ENCODE measurements at places on chromosomes 6 and 20. TPM values are rescaled to one million over a fixed set of nuclear protein-coding genes. Genes with fewer than 3 reads are reported as not detected.

- H3K4me1 ChIP-seq = no peaks in the 10 kb centered on the region
- no peak overlapping the region for H3K4me3 ChIP-seq
These were observed 40.9 kb upstream of the B4GALT5 start for GRCh38 chr20:49754596-49754995.

- H3K27me3 ChIP-seq = no peaks in the 10 kb centered on the region
- peak overlapping the region; percentile 82 for H3K27ac ChIP-seq
- DNase-seq = no peak
- peaks cover 6% of the 10 kb centered on the region for H3K4me1 ChIP-seq
- peak overlapping the region; percentile 71 for H3K4me3 ChIP-seq
These were observed 764 bp downstream of the DNTTIP1 start for GRCh38 chr20:45792317-45793118.

DNA sequence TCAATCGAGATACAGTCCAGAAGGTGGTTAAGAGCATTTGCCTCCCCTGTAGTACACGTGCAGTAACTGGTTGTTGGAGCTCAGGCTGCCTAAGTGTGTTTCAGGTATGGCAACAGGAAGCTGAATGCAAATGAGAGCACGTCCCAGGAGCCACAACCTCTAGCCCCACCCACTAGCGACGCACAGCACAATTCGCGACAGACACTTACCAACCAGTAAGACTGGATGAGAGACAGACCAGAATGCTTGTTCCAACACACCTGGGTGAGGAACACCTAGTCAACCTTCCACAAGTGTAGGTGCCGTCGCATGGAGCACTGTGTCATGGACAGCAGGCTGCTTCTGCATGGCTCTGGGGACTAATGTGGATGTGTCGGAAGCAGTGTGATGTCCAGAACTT is 7.2 kb upstream of the SERPINB1 start:
- H3K4me1 ChIP-seq = peaks cover 20% of the 10 kb centered on the region
- no peaks in the 10 kb centered on the region for H3K36me3 ChIP-seq
- DNase-seq = no peak
- no peak overlapping the region for H3K4me3 ChIP-seq
- no peak overlapping the region for H3K27ac ChIP-seq

DNA sequence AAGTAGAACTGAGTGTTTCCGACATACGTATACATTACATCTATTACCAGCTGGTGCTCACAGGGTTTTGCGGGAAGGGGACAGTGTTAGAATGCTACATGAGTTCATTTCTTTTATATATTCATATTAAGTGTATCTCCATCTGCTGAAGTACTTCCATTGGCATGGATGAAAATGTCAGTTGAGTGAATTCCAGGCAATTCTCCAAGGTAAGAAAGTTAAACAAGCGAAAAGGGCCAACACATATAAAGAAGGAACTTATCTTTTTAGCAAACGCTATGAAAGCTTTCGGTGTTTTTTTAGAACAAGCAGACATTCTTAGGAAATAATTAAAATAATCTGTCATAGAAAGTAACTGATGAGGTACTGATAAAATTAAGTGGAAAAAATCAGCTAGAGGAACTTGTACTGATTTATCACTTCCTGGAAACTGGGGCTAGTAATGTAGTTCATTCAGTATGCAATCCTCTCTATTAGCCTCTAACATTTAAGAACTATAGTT is 34.6 kb downstream of the RNF146 start:
- DNase-seq = peak; percentile 65
- no peaks in the 10 kb centered on the region for H3K4me1 ChIP-seq
- H3K36me3 ChIP-seq = peaks cover 4% of the 10 kb centered on the region

- H3K27me3 ChIP-seq = peaks cover 5% of the 10 kb centered on the region
- no peak overlapping the region for H3K4me3 ChIP-seq
- H3K4me1 ChIP-seq = peaks cover 4% of the 10 kb centered on the region
These were observed 40.2 kb downstream of the PLAGL1 start for GRCh38 chr6:143967706-143968376.

DNA sequence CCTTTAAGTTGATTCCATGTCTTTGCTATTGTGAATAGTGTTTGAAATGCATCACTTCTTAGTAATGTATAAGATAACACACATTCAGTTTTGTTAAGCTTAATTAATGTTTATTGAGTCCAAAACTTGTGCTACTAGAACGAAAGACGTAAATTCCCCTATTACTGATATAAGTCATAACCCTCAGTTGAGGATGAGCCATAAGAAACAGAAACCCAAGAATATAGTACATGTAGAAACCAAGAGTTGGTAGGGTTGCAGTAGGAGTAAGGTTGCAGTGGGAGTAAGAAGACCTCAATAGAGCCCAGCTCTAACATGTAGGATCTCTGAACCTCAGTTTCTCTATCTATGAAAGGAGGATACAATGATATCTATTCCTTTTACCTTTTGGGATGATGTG is 19.3 kb downstream of the CITED2 start:
- H3K27me3 ChIP-seq = no peaks in the 10 kb centered on the region
- H3K4me3 ChIP-seq = no peak overlapping the region
- H3K4me1 ChIP-seq = no peaks in the 10 kb centered on the region

- no peaks in the 10 kb centered on the region for H3K27me3 ChIP-seq
- no peak overlapping the region for H3K4me3 ChIP-seq
- peaks cover 5% of the 10 kb centered on the region for H3K4me1 ChIP-seq
- peak; percentile 71 for DNase-seq
These were observed 1106.4 kb upstream of the CITED2 start for GRCh38 chr6:140480852-140481251.

- no peak for DNase-seq
- no peaks in the 10 kb centered on the region for H3K4me1 ChIP-seq
- no peak overlapping the region for H3K27ac ChIP-seq
- no peaks in the 10 kb centered on the region for H3K36me3 ChIP-seq
- H3K27me3 ChIP-seq = peaks cover 5% of the 10 kb centered on the region
These were observed 39.6 kb upstream of the PRSS35 start for GRCh38 chr6:83472767-83473166.

- no peak overlapping the region for H3K27ac ChIP-seq
- H3K36me3 ChIP-seq = peaks cover 9% of the 10 kb centered on the region
- peaks cover 1% of the 10 kb centered on the region for H3K4me1 ChIP-seq
- peak; percentile 11 for DNase-seq
These were observed 165.8 kb downstream of the KIF16B start for GRCh38 chr20:16407251-16408067.

DNA sequence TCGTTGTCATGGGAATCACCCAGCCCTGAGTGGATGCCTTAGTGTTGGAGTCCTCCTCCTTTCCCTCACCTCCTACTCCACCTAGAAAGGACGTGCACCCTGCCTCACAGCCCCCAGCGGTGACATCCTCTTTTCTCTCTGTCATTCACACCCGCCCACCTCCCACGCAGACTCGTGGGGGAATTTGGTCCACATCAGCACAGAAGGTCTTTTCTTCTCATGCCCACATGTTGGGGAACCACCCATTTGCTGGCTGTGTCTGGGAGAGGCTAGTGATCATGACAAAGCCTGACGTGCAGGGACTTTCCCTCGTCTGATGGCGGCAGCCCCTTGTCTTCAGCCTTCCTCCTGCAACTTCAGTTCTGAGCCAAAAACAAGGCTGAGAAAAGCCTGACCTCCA is 96.0 kb upstream of the CNKSR3 start:
- no peak for DNase-seq
- H3K4me1 ChIP-seq = no peaks in the 10 kb centered on the region
- H3K36me3 ChIP-seq = no peaks in the 10 kb centered on the region
- H3K4me3 ChIP-seq = no peak overlapping the region
- H3K27ac ChIP-seq = no peak overlapping the region
- no peaks in the 10 kb centered on the region for H3K27me3 ChIP-seq

DNA sequence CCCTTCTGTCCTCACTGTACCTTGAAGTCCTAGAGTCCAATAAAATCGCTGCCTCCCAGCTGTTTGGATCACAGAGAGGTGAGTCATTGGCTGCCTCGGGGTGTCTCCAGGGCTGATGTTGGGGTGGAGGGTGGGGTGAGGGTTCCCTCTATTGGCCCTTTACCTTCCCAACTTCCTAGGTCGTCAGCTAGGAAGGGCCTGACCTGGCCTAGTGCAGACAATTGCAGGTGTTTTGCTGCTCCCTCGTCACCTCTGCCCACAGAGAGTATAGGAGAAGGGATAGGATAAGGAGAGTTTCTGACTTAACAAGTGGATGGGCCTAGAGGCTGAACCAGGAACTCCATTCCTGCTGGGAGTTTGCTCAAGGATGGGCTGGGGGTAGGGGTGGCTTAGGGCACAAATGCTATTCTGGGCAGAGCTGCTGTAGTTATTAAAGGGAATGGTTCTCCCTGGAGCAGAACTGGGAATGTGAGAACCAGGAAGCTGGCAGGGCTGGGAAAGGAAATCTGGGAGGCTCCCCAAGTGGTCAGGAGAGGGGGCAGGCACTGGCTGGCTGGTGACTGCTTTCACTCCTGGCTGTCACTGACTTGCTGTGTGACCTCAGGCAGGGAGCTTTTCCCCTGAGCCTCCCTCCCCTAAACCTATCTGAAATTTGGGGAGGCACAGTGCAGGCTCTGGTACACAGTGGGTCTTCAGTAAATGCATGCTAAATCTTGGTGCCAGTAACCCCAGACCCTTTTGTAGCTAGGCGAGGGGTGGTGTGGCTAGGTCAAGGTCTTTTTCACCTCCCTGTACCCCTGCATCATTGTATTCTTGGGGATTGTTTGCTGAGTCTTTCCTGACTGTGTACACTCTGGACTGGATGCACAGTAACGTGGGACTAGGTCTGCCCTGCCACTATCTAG is 1.5 kb downstream of the TP53INP2 start:
- H3K27ac ChIP-seq = no peak overlapping the region
- peak overlapping the region; percentile 69 for H3K4me3 ChIP-seq
- H3K36me3 ChIP-seq = peaks cover 4% of the 10 kb centered on the region
- H3K27me3 ChIP-seq = no peaks in the 10 kb centered on the region
- peaks cover 13% of the 10 kb centered on the region for H3K4me1 ChIP-seq

The UBE2C gene
- 43.6 TPM for total RNA-seq

The HLA-DPB1 gene
- total RNA-seq = 5.8 TPM

The IER3 gene
- 65.8 TPM for total RNA-seq

The TCP11 gene
- 0.56 TPM for total RNA-seq

The FAM184A gene
- total RNA-seq = not detected

The DDX43 gene
- not detected for total RNA-seq

The POM121L2 gene
- total RNA-seq = not detected

Data from IMR-90 (cell line).